ENCODE measurements at places on chromosomes 7 and 10. TPM values are rescaled to one million over a fixed set of nuclear protein-coding genes. Genes with fewer than 3 reads are reported as not detected.

- DNase-seq = no peak
Observed at GRCh38 chr7:5441840-5442503, 18.3 kb upstream of the TNRC18 start.

- no peak for DNase-seq
Observed at GRCh38 chr10:49357910-49358309, 38.0 kb downstream of the DRGX start.

Gene ICA1
- total RNA-seq = 2.1 TPM

DNA sequence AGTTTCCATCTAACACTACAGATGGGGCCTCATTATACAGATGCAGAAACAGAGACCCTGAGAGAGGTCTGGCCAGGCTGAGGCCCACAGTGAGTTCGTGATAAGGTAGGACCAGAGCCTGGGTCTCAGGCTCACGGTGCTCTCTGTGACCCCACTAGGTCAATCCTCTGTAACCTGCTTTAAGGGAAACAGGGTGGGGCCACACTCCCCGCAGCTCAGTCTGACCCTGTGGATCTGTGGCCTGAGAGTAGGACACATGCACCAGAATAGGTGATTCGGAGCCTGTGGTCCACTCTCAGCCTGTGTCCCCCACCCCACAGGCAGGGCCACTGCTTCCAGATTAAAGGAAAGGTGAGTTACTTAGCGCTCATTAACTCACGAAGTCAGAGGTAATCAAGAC is 137.8 kb upstream of the FAM20C start:
- DNase-seq = no peak

DNA sequence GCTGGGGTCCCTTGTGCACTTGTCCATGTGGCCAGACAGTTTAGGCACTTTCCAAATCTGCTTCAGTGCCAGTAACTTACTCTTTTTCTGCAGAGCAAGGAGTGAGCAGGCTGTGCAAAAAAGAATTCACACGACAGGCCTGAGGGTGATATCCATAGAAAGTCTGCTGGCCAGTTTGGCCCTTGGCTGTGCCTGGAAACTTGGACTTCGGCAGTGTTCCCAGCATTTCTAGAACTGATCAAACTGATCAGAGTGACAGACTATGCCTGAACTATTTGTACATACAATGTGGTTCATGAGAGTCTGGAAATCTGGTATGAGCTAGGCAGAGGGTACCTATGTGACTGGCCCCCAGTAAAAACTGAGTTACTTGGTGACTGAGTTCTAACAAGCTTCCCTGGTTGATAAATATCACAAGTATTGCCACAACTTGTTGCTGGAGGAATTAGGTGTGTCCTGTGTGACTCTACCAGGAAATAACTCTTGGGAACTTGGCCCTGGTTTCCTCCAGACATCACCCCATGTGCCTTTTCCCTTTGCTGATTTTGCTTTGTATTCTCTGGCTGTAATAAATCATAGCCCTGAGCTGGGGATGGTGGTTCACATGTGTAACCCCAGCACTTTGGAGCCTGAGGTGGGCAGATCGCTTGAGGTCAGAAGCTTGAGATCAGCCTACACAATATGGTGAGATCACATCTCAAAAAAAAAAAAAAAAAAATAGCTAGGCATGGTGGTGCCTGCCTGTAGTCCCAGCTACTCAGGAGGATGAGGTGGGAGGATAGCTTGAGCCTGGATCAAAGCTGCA is 3.3 kb upstream of the DENND10 start:
- DNase-seq = peak; percentile 21

- no peak for DNase-seq
Observed at GRCh38 chr7:92052684-92053083, 81.6 kb downstream of the CYP51A1 start.

- DNase-seq = peak; percentile 32
Observed at GRCh38 chr10:99534939-99535763, 2.4 kb downstream of the NKX2-3 start.

Gene ADCYAP1R1
- total RNA-seq = not detected

Gene MYL10
- total RNA-seq = not detected

DNA sequence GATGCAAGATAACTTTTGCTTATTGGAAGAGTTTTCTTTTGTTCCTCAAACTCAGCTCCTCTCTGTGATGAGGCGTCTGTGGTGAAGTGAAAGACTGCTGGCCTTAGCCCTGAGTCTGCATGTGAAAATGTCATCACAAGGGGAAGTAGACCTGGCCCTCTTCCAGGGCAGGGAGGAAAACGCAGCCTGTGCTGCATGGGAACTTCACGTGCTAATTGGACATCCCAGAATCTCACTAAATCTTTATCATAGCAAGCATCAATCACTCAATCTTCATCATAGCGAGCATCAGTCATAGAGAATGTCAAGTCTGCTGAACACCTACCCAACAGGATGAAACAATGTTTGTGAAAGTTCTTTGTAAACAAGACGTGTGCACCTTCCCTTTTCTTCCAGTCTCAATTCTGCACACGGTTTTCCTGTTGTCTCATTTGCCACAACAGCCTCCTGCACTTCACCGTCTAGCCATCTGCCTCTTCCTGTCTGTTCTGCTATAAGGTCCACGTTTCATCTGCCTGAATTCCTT is 314.6 kb downstream of the FRMD4A start:
- DNase-seq = no peak

Measured in Caki2 (cell line).